ENCODE measurements at places on chromosomes 1 and 21.

GRCh38 chr1:52706136-52706670 is 8.1 kb upstream of the COA7 start:
- DNase-seq: no peak

GRCh38 chr1:29793101-29793546 is 556.8 kb downstream of the PTPRU start:
- DNase-seq: peak; percentile 76

- DNase-seq: no peak
Measured at GRCh38 chr1:43559714-43560113, 29.0 kb downstream of the PTPRF start.

- DNase-seq: no peak
Measured at GRCh38 chr1:64368344-64368743, 101.6 kb upstream of the CACHD1 start.

GRCh38 chr1:36599828-36600227 is 117.1 kb upstream of the CSF3R start:
- DNase-seq: no peak

DNA sequence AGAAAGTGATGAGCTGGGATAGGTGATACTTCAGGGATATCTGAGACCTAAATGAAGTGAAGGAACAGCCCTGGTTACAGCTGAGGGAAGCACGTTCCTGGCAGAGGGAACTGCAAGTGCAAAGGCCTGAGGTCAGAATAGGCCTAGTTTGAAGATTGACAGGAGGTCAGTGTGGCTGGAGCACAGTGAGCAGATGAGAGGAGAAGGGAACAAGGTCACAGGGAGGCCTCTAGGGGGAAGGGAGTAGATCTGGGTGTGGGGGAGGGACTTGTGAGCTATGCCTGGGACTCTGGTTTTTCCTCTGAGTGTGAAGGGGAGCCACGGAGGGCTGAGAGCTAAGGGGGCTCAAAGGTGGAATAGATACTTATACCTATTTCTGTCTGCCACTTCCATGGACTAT is 736.4 kb downstream of the MATN1 start:
- DNase-seq: no peak

- DNase-seq: no peak
Measured at GRCh38 chr1:111745675-111746613, 6.7 kb upstream of the INKA2 start.

- DNase-seq: no peak
Measured at GRCh38 chr21:28614791-28615190, 377.9 kb downstream of the LTN1 start.

- DNase-seq: no peak
Measured at GRCh38 chr1:107058245-107059032, 2.0 kb downstream of the PRMT6 start.

DNA sequence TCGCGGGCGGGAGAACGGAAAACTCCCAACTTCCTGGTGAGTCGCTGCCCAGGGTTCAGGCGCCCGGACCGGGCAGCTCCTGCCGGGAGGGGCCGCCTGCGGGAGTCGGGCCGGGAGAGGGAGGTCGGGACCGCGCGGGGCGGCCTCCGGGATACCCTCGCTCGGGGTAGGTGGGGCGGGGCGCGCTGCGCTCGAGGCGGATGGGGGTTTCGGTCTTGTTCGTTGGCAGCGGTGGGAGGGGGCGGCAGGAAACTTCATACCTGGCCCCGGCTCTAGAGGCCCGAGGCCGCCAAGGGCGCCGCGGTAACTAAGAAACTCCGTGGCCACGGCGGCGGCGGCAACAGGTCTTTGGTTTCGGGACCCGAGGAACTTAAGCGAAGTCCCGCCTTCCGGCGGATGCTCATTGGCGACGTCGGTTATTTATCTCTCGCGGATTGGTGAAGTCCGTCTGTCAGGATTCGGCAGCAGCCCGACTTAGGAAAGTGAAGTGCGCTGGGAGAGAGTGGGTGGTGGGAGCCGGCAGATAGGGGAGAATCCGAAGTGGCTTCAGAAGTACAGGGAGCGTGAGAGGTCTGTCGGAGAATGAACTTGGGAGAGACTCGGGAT is 546 bp downstream of the NEK7 start:
- DNase-seq: peak; percentile 83

DNA sequence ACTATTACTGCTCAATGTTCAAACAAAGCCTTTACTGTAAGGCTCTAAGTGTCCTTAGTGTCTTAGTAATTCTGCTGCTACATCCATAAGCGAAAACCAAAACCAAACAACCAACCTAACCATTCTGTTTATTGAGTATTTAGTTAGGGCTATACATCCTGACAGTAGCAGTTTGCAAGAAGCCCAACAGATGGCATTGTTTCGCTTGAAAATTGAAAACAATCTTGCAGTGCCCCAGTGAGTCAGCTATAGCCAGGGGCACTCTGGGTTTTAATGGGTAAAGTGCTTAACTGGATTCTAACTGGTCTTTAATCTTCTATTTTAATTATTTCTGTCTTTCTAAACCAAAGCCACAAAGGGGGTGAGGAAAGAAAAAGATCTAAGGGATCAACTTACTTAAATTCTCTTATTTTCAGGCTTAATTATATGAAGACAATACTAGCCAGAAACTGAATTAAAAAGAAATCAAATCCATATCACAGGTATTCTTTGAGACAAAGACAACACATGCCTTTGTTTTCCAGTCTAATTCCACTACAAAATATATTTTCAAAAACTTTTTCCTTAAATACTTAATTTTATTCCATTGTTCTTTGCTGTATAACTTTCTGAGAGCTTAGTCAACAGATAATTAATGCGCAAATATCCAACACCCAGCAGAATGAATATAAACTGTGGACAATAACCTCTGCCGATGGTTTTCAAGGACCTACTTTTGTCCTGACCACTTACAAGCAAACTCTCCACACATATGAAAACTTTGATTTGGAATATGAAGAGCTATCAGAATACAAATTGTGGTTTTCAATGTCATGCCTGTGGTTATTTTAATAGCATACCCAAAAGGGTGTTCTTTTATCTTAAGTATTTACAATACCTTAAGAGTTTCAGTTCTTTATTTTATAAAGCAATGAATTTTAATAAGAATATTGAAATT is 15.2 kb downstream of the POGZ start:
- DNase-seq: peak; percentile 64

- DNase-seq: no peak
Measured at GRCh38 chr1:211148366-211148765, 14.4 kb upstream of the KCNH1 start.

- no peak for DNase-seq
Measured at GRCh38 chr1:231318568-231318967, 19.1 kb downstream of the EXOC8 start.

GRCh38 chr1:77540501-77541161 is 141.8 kb downstream of the ZZZ3 start:
- no peak for DNase-seq

- no peak for DNase-seq
Measured at GRCh38 chr21:46371204-46372013, 47.5 kb downstream of the PCNT start.

DNA sequence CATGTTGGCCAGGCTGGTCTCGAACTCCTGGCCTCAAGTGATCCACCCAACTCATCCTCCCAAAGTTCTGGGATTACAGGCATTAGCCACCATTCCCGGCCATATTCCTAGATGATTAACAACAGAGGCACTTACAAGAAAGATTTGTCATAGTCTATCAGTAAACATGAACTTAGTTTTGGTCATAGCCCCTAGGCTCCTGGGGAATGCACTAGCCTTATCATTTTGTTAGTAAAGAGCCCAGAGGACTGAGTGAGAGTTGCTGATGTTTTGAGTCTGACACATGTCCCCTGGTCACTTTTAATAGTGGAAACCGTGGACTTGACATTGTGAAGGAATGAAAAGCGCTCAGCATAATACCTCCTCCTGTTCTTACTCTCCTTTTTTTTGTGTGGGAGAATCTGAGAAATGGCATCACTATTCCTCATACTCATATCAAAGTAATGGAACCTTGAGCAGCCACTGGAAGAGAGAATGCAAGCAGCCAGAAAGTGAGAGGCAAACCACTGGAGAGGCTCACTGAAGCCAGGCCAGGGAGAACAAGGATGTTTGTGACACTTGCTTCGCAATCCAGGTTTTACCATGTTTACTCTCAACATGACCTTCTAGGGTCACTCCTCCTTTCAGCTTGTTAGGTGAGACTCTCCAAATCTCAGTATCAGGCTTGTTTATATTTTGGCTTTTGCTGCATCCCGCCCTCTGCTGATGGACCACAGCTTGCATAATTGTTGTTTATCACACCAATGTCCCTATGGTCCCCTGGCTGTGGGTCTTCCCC is 14.8 kb downstream of the ATP1B1 start:
- DNase-seq: no peak

DNA sequence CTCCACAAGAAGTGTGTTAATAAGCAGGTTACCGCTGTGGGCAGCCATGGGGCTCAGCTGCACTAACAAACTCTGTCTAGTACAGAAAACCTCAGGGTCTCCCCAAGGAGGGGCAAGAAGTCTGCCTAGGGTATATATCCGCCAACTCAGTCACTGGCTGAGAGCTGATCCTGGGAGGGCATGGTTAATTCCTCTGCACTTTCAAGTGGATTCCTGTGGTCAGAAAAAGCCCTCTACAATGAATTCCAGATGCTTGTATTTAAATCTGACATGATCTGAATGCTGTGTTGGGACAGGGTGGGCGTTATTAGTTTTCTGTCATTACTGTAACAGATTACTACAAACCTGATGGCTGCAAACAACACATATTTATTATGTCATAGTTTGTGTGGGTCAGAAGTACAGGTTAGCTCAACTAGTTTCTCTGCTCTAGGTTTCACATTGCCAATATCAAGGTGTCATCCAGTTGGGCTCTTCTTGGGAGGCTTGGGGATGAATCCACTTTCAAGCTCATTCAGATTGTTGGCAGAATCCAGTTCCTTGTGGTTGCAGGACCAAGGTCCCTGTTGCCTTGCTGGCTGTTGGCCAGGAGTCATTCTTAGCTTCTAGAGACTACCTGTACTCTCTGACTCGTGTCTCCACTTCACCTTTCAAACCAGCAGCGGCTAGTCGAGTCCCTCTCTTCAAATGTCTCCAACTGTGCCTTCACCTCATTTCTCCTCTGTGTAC is 8.0 kb upstream of the SELE start:
- no peak for DNase-seq

GRCh38 chr1:60906526-60906925 is 175.8 kb upstream of the NFIA start:
- DNase-seq: no peak

- no peak for DNase-seq
Measured at GRCh38 chr1:245095903-245096302, 58.9 kb upstream of the KIF26B start.

DNA sequence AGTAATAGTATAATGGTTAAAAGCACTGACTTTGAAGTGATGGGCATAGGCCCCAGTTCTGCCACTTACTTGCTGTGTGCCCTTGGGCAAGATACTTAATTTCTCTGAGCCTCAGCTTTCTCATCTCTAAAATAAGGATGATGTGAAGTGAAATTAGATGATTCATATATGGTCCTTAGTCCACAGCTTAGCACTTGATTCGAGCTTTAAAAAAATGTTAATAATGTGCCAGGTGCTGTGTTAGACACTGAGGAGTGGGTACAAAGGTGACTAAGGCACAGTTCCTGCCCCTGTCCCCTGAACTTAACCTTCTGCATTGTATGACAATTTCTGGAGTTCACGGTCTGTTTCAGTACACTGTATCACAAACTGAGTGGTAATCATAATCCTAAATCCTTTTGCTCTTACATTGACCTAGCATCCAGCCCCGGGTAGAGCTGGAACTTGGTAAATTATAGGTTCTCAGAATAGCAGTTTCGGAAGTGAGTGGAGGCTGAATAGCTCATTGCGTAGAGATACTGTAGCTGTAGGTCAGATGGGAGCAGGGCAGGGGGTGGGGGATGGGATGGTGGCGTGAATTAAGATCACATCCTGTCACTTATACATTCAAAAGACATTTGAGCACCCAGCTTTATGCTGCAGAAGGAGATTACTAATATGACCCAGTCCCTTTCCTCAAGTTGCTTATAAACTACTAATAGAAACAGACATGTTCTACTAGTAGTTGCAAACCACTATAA is 1.5 kb downstream of the ZNF691 start:
- peak; percentile 12 for DNase-seq

DNA sequence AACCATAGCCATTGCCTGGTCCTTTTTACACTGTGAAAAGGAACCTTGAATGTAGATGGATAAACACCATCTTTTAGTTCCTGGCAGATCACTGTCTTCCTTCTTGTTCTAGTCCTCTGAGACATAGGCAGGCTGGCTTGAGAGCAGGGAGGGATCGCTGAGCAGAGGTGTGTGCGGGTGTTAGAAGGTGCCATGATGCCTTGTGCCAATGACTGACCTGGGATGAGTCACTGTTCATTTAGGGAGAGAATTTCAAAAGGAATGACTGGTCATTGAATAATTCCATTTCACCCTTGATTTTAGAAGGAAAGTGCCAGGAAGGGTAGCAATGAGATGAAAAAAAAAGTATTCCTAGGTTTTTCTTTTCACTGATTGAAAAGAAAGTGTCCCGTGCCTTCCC is 383.9 kb downstream of the KIF26B start:
- no peak for DNase-seq

GRCh38 chr1:50516056-50516455 is 92.8 kb upstream of the DMRTA2 start:
- no peak for DNase-seq

DNA sequence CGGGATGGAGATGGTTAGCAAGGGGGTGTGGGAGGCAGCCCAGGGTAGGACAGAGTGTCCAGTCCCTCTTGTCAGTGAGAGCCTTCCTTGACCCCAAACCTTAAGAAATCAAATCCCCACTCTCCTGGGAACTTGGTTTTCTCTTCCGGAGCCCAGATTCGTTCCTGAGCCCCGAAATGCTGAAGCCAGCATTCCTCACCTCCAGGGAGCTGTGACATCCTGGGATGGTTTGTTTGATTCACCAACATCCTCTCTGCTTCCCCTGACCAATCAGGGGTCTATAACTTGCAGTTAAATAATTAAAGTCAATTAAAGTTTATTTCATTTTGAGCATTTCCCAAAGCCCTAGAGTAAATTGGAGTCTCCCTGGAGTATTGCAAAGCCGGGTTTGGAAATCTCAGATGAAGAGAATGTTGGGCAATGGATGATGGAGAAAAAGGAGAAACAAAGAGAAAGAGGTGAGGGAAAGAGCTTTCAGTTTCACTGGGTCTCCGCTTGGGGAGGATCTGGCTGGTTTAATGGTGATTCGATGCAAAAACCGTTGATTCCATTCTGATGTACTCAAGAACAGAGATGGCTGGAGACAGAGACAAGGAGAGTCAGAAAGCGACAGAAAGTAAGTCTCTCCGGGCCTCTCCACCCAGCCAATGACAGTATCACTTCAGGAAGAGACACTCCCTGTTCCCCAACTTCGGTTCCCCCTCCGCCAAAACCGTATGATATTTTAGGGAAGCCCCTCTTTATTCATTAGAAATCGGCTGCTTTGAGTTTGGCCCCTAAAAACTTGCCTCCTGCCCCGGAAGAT is 12.8 kb upstream of the ALX3 start:
- no peak for DNase-seq

Data from activated naive CD8-positive, alpha-beta T cell treated with anti-CD3 and anti-CD28 coated beads, Interleukin-2, amount 50 U/mL, for 24 hours (primary cell).